ENCODE measurements at places on chromosomes 7 and 10. TPM values are rescaled to one million over a fixed set of nuclear protein-coding genes. Genes with fewer than 3 reads are reported as not detected.

SLC26A5 gene
- total RNA-seq, result 0.05 TPM

PNPLA8 gene
- 32.1 TPM for total RNA-seq

CLDN3 gene
- total RNA-seq, result 6.0 TPM

TMEM254 gene
- total RNA-seq, result 10.0 TPM

CPA2 gene
- total RNA-seq, result 0.14 TPM

FKBP9 gene
- total RNA-seq, result 12.8 TPM

SLC16A9 gene
- 1.6 TPM for total RNA-seq

OR2A1 gene
- under 0.01 TPM for total RNA-seq

GRCh38 chr10:13758756-13759155 is 172.0 kb downstream of the PRPF18 start:
- no peak for DNase-seq
- H3K4me3 ChIP-seq, result no peak overlapping the region
- H3K36me3 ChIP-seq, result no peaks in the 10 kb centered on the region

GRCh38 chr7:146709451-146710027 is 592.9 kb downstream of the CNTNAP2 start:
- no peak for DNase-seq
- no peaks in the 10 kb centered on the region for H3K4me1 ChIP-seq
- H3K27me3 ChIP-seq, result no peaks in the 10 kb centered on the region
- H3K4me3 ChIP-seq, result no peak overlapping the region
- no peaks in the 10 kb centered on the region for H3K36me3 ChIP-seq
- no peak overlapping the region for H3K27ac ChIP-seq

DNA sequence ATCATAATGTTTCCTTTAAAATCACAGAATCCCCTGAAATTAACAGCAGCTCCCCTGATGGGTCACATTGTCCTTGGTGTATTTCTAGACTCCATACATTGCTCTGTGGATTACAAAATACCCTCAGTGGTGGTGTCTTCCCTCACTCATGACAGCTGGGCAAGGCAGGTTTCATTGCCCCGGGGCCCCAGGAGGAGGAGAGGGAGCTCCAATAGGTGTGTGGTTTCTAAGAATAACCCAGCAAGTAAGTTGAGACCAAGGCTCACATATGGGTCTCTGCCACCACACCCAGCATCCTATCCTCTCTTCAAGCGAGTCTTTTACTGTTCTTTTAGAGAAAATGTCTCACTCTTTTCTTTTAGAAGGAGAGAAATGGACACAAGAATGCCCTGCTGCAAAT is 63.6 kb downstream of the PKD1L1 start:
- no peaks in the 10 kb centered on the region for H3K4me1 ChIP-seq
- H3K4me3 ChIP-seq, result no peak overlapping the region
- no peaks in the 10 kb centered on the region for H3K27me3 ChIP-seq
- H3K36me3 ChIP-seq, result no peaks in the 10 kb centered on the region
- no peak overlapping the region for H3K27ac ChIP-seq

DNA sequence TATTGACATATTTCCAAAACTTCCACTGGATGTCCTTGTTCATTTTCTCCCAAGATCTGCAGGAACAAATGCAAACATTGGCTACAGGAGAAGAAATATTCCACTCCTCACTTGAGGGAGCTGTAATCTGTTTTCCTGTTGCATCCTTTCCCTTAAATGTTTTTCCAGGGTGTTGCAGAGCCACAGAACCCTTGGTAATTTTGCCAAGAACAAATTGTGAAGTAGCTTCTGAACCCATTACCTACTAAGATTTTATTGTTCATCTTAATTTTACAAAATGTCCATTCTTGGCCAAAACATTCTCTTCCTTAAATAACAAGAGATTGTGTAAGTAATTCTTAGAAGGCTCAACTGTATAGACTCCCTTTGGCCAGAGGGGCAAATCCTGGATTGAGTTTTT is 177.0 kb downstream of the GNAT3 start:
- H3K27ac ChIP-seq, result no peak overlapping the region
- H3K4me1 ChIP-seq, result no peaks in the 10 kb centered on the region
- H3K27me3 ChIP-seq, result no peaks in the 10 kb centered on the region
- H3K36me3 ChIP-seq, result no peaks in the 10 kb centered on the region
- DNase-seq, result no peak

GRCh38 chr10:25600651-25601050 is 333.4 kb upstream of the MYO3A start:
- H3K4me1 ChIP-seq, result no peaks in the 10 kb centered on the region
- H3K27me3 ChIP-seq, result no peaks in the 10 kb centered on the region
- no peak for DNase-seq
- no peak overlapping the region for H3K27ac ChIP-seq

GRCh38 chr7:85764034-85764433 is 577.2 kb upstream of the SEMA3D start:
- H3K4me3 ChIP-seq, result no peak overlapping the region

- H3K4me1 ChIP-seq, result peaks cover 17% of the 10 kb centered on the region
- no peak for DNase-seq
- no peaks in the 10 kb centered on the region for H3K36me3 ChIP-seq
- H3K27ac ChIP-seq, result no peak overlapping the region
- no peaks in the 10 kb centered on the region for H3K27me3 ChIP-seq
These were observed 15.5 kb downstream of the CHST3 start for GRCh38 chr10:71979692-71980062.

DNA sequence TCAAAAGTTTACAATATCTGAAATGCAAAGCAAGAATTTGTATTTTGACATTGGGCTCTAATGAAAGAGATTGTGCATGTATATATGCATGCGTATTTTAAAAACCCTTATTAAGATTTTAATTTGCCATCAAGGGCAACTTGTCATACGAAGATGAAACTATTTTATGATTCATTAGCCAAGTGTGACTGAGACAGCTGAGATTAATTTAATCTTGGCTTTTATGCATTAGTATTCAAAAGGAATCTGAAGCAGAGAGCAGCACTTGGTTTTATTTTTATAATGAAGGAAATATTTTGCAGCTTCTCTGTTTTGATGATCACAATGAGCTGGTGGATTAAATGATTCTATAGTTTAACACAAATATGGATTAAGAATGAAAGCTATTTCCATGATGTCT is 45.9 kb upstream of the AKR1E2 start:
- no peaks in the 10 kb centered on the region for H3K36me3 ChIP-seq
- no peaks in the 10 kb centered on the region for H3K27me3 ChIP-seq
- no peak for DNase-seq
- H3K4me3 ChIP-seq, result no peak overlapping the region
- no peaks in the 10 kb centered on the region for H3K4me1 ChIP-seq

DNA sequence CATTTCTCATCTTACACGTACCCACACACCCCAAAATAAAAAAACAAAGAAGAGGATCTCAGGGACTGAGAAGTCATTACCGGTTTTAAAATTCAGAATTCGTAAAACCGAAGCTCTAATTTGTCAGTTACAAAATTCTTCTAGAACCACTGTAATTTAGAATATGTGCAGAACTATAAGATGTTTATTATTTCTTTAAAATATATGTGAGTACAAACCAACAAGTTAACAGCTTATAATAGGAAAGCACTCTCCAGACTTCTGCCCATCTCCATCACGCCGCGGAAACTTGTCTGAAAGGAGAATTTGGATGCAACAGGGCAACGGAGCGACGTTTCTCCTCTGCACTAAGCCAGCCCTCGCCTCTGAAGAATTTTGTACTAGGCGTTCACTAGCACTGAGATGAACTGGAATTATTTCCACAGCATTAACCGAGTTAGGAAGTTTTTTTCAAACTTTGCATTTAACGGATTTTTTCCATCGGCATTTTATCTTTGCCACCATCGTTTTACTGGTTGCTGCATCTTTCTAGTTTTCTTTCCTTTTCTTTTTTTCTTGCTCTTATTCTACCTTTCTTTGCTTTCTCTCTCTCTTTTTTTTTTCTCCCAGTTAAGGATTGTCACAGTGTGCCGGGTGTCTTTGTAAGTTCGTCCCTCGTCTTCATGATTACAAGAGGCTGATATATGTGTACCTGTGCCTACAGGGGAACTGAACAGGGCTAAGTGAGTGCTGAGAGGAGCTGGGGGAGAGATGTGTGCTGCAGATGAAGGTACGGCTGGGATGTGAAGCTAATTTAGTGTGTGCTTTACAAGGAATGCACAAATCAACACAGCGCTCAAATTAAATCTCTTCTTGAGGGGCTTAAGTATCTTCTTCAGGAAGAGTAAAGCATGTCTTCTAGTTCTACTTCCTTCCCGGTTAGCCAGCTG is 295.9 kb upstream of the NFE2L3 start:
- peaks cover 7% of the 10 kb centered on the region for H3K4me1 ChIP-seq
- no peaks in the 10 kb centered on the region for H3K36me3 ChIP-seq
- H3K27me3 ChIP-seq, result peaks cover 100% of the 10 kb centered on the region
- no peak overlapping the region for H3K27ac ChIP-seq
- peak; percentile 43 for DNase-seq
- H3K4me3 ChIP-seq, result peak overlapping the region; percentile 52

DNA sequence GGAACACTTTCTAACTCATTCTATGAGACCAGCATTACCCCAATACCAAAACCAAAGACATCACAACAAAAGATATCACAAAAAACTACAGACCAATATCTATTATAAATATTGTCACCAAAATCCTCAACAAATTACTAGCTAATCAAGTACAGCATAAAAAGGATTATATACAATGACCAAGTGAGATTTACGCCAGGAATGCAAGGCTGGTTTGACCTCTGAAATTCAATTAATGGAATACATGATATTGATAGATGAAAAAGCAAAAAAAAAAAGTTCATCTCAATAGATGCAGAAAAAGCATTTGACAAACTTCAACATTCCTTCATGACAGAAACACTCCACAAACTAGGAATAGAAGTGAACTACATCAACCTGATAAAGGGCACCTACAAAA is 175.3 kb downstream of the LCOR start:
- H3K36me3 ChIP-seq, result peaks cover 3% of the 10 kb centered on the region
- no peak overlapping the region for H3K27ac ChIP-seq
- no peak overlapping the region for H3K4me3 ChIP-seq
- no peaks in the 10 kb centered on the region for H3K27me3 ChIP-seq
- no peaks in the 10 kb centered on the region for H3K4me1 ChIP-seq

- no peak overlapping the region for H3K27ac ChIP-seq
- H3K4me3 ChIP-seq, result no peak overlapping the region
- H3K4me1 ChIP-seq, result no peaks in the 10 kb centered on the region
- DNase-seq, result no peak
- H3K27me3 ChIP-seq, result no peaks in the 10 kb centered on the region
These were observed 25.5 kb downstream of the FAM107B start for GRCh38 chr10:14749070-14749809.

- H3K27ac ChIP-seq, result no peak overlapping the region
- DNase-seq, result no peak
- H3K4me3 ChIP-seq, result no peak overlapping the region
- no peaks in the 10 kb centered on the region for H3K36me3 ChIP-seq
- no peaks in the 10 kb centered on the region for H3K4me1 ChIP-seq
These were observed 52.9 kb downstream of the CYP2C9 start for GRCh38 chr10:94991243-94991888.

DNA sequence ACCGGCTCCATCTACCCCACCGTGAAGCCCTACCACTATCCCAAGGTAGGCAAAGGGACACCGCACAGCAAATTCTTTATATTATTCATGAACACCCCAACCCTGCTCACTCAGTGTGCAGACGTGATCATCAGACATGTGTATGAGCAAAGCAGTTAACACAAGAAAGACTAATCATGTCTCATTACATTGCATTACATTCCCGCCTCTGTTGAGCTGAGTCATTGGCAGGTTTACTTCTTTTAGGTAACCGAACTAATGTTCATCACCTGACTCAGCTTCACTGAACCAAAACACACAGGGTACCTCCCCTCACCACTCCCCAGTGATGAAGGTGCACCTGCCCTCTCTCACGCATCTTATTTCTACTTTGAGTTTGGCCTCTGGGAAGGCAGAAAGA is 233.4 kb downstream of the PAXIP1 start:
- no peak for DNase-seq
- H3K36me3 ChIP-seq, result no peaks in the 10 kb centered on the region
- H3K4me3 ChIP-seq, result no peak overlapping the region
- no peaks in the 10 kb centered on the region for H3K4me1 ChIP-seq

DNA sequence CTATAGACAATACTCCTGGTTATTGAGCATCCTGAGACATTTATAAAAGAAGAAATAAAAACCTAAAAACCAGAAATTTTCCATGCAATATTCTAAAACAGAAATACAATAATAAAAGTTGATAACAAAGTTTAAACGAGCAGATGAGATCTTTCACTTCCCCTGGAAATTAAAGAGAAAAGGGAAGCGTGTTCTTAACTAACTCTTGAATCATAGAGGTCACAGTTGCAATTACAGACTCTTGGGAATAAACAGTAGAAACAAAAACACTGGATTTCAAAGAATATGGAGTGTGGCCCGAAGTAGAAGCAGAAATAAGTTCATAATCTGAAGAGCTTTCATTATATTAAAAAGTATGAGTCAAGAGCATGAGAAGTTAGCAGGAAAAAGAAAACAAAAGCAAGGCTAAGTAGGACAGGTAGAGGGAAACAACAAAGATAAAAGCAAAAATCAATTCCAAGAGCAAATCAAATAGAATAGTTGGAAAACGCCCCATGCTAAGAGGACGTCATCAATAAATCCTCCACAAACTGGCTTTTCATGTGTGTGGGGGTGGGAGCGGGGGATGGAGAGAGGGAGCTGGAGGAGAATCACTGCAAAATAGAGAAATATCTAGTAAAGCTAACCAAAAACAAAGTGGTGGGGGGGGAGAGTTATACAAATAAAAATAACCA is 55.2 kb upstream of the C10orf71 start:
- H3K36me3 ChIP-seq, result no peaks in the 10 kb centered on the region
- DNase-seq, result no peak
- no peak overlapping the region for H3K4me3 ChIP-seq
- no peaks in the 10 kb centered on the region for H3K4me1 ChIP-seq

DNA sequence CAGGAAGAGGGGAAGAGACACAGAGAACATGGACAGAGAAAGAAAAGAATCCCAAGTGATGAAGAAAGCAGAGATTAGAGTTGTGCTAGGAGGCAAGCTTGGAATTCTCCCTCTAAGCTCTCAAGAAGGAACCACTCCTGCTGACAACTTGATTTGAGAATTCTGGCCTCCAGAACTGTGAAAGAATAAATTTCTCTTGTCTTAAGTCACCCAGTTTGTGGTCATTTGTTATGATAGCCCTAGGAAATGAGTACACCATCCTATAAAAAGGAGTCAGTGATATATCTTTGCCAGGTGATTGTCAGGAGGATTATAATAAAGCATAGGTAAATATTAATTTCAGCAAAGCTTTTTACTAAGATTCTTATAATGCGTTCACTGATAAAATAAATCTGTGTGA is 82.7 kb upstream of the TFEC start:
- H3K4me3 ChIP-seq, result no peak overlapping the region
- no peak for DNase-seq
- no peak overlapping the region for H3K27ac ChIP-seq
- H3K36me3 ChIP-seq, result no peaks in the 10 kb centered on the region
- no peaks in the 10 kb centered on the region for H3K27me3 ChIP-seq
- no peaks in the 10 kb centered on the region for H3K4me1 ChIP-seq

GRCh38 chr10:33817605-33818004 is 483.1 kb upstream of the NRP1 start:
- no peak overlapping the region for H3K27ac ChIP-seq
- DNase-seq, result no peak
- H3K4me1 ChIP-seq, result no peaks in the 10 kb centered on the region
- H3K36me3 ChIP-seq, result no peaks in the 10 kb centered on the region
- no peaks in the 10 kb centered on the region for H3K27me3 ChIP-seq

Measured in thymus (tissue), 14 donors.